ENCODE measurements at places on chromosomes 1 and 21.
A peak's percentile ranks its signal among the peaks of the same experiment; 100 is the strongest.

GRCh38 chr1:156136970-156137483, 16.4 kb upstream of the SEMA4A start:
- no peak for DNase-seq

GRCh38 chr1:168653567-168653966, 75.4 kb downstream of the DPT start:
- no peak for DNase-seq

- DNase-seq = no peak
Measured at GRCh38 chr1:19312782-19313635, 883 bp downstream of the SLC66A1 start.

DNA sequence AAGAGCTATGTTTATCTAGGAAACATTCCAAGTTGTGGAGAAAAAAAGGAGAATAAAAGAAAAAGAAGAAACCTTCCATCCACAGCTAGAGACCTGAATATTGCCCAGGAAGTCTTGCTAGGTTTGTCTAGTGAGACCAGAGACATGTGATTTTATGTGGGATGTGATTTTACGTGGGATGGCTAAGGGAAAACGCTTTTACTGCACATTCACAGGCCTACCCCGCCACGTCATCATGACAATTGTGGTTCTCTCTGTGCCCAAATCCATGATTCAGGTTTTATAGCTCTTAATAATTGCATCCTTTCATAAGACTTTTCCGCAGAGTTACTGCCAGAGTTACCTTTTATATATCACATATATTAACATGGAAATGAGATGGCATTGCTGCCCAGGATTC, 86.4 kb upstream of the SSX2IP start:
- DNase-seq = no peak

- DNase-seq = no peak
Measured at GRCh38 chr1:56481140-56481694, 98.1 kb downstream of the PLPP3 start.

DNA sequence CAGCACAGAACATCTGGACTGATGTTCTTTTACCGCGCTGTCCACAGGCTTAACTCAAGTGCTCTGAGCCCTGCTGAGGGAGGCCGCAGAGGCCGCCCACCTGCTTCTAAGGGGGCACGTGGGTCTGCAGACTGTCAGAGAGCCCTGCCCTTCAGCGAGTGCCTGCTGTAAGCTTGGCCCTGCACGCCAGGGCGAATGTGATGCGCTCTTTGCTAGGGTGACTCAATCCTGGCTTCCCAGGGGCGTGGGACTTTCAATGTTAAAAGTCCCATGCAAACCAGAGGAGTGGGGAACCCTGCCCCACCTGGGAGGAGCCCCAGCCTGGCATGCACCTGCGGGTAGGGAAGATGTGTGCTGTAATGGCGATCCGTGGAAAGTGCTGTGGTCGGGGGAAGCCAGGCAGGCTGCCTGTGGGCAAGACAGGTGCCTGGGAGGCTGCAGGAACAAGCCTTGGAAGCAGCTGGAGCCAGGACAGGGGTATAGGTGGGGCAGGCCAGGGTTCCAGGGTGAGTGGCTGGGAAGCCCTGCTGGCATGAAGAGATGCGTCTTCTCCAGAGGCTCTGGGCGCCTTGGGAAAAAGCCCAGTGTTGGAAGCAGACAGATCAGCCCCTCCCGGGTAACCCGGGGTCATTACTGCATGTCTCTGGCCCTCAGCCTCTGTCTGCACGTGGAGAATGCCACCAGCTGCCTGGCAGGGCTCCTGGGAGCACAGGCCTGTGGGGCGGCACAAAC, 594 bp upstream of the PANK4 start:
- DNase-seq = peak; percentile 41

DNA sequence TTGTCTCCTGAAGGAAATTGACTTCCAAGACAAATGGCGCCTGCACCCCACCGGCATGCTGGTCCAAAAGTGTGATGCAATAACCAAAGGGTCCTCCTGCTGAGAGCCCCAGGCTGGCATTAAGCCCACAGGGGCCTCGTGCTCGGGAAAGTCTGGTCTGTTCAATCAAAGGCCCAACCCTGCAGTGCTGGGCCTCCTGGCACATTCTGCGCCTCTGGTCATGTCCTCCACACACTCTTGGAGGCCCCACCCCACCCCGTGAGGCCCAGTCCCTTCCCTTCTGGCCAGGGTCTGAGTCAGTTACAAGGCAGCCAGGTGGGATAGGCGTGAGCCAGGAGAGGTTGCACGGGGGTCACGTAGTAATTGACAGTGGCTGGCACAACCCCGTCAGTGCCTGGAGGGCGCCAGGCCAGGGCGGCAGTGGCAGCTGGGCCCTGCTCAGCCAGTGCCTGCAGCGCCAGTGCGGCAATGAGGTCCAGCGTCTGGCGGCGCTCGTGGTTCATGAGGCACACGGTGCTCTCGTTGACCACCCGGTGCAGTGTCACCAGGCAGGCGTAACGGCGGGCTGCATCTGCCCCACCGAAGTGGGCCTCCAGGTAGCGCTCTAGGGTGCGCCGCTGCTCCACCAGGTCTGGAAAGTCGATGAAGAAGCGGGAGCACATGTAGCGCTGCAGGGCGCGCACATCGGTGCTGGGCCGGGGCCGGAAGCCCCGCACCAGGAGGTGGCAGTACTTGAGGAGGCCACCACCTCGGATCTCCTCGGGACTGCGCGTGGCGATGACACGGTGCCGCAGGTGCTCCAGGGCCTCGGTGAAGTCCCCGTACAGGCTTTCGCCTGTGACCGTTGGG, 6.8 kb downstream of the TENT5B start:
- DNase-seq = no peak

DNA sequence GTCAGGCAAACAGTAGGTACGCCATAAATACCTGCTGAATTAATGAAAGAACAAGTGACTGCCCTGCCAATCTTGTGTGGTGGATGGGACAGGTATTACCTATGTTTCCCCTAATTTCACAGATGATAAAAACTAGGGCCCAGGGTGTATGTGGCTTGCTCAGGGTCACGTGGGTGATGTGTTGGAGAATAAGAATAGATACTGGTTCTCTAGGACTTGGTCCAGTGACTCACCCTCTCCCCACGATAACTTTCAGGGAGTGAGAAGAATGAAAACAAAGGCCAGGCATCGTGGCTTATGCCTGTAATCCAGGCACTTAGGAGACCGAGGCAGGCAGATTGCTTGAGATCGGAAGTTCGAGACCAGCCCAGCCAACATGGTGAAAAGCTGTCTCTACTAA, 26.7 kb downstream of the SLC26A9 start:
- no peak for DNase-seq

- no peak for DNase-seq
Measured at GRCh38 chr1:226223786-226224244, 351 bp downstream of the MIXL1 start.

All from stimulated activated CD4-positive, alpha-beta T cell treated with anti-CD3 and anti-CD28 coated beads, TNF-alpha, amount 100 ng/mL, for 1 hour (primary cell).